ENCODE measurements at places on chromosomes 5 and 9. TPM values are rescaled to one million over a fixed set of nuclear protein-coding genes. Genes with fewer than 3 reads are reported as not detected.

DNA sequence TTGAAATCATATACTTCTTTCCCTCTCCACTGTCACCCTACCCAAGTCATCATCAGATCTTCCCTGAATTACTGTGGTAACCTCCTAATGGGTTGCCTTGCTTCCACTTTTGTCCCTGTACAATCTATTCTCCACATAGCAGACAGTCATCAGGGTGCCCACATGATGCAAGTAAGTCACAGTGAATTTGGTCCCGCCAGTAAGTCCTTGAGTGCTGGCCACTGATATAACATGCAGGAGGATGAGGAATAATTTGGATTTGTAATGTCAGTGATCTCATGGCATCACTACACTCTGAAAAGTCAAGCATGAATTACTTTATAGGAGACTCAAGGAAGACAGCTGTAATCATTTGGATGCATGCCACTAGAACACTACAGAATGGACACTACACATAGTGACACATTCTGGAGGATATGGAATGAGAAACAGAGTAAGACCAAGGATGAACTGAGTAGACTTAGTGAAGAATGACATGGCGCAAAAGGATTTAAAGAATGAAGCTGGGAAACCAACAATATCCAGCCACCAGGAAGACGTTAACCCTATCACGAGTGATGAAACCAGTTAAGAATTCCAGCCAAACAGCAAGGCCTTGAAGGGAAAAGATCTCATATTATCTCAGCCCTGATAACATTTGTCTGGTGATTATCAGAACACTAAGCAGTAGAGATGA, 28.6 kb downstream of the MARCHF3 start:
- no peak for DNase-seq

- no peak for DNase-seq
Observed at GRCh38 chr9:90909747-90910283, 108.2 kb downstream of the SYK start.

DNA sequence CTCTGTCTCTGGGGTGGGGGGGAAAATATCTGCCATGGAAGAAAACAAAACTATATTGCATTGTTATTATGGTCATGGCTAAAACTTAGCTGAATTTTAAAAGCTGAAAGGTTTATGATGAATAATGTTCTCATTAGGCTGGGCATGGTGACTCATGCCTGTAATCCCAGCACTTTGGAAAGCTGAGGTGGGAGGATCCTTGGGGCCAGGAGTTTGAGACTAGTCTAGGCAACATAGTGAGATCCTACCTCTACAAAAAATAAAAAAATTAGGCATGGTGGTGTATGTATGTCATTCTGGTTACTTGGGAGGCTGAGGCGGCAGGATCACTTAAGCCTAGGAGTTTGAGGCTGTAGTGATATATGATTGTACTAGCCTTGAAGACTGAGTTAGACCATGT, 44.5 kb downstream of the IPO11 start:
- no peak for DNase-seq

DNA sequence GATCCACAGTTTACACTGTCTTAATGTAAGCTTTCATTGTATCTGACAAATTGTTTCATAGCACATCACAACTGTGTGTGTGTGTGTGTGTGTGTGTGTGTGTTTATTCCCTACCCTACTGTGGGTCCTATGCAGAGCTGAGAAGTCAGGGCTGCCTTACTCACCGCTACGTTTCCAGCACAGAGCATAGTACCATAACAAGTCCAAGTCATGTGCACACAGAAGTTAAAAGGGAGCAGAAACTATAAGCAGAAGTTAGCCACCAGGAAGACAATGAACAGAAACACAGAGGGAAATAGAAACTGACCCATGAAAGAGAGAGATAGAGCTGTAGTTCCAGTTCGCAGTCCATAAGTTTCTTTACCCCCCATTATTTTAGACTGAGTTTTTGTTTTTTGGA, 38.2 kb upstream of the DMXL1 start:
- no peak for DNase-seq

GKAP1 gene
- 12.5 TPM for total RNA-seq

NR2F1 gene
- 35.3 TPM for total RNA-seq

- no peak for DNase-seq
Observed at GRCh38 chr5:97096846-97097245, 45.6 kb downstream of the LIX1 start.

TAF11L5 gene
- total RNA-seq, result not detected

DNA sequence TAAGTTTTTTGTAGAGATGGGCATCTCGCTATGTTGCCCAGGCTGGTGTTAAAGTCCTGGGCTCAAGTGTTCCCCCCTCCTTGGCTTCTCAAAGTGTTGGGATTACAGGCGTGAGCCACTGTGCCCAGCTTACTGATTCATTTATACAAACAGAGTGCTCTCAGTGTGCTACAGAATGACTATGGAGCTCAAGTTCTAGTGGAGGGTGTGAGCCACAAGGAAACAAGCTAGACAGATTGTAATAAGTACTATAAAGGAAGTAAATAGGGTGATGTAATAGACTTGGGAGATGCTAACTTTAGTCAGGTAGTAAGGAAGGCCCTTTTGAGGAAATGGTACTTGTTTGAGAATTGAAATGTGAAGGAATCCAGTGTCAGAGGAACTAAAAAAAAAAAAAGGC, 1.7 kb upstream of the TMEM267 start:
- DNase-seq, result no peak

MLANA gene
- total RNA-seq, result not detected

GRCh38 chr9:13568405-13568804, 288.9 kb upstream of the MPDZ start:
- DNase-seq, result no peak

DNA sequence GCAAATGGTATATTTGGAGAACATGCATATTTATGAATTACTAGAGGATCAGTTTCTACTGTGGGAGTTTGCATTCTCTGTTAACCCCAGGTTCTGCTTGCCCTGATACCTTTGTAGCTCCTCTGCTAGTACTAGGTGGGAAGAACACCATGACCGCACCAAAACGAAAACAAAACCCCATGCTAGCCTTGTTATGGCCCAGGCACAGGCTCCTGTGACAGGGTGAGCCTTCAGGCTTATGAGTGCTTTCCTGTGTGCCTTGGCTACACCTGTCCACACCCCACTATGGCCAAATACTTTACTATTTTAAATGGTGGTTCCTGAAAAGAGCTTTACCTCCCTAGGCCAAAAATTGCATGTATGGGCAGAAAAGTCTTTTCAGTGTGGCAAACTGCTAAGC, 94.8 kb downstream of the PPIC start:
- no peak for DNase-seq

- DNase-seq, result no peak
Observed at GRCh38 chr5:52888363-52888762, 100.6 kb downstream of the ITGA1 start.

DNA sequence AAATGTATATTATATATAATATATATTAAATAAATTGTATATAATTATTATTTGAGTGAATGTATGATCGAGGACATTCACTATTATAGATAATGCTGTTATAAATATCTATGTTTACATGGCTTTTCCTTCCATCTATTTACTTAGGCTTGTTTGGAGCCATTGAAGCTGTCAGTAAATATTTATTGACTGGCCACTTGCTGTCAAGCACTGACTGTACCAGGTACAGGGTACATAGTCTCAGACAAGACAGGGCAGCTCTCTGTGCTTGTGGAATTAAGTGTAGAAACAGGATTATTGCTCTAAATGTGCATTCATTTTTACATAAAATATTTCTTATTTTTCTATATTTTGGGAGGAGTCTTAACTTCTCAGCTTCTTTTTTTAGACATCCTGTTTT, 16.4 kb downstream of the FAXDC2 start:
- DNase-seq, result no peak

GRCh38 chr5:6708814-6709213, 4.4 kb upstream of the TENT4A start:
- no peak for DNase-seq

DNA sequence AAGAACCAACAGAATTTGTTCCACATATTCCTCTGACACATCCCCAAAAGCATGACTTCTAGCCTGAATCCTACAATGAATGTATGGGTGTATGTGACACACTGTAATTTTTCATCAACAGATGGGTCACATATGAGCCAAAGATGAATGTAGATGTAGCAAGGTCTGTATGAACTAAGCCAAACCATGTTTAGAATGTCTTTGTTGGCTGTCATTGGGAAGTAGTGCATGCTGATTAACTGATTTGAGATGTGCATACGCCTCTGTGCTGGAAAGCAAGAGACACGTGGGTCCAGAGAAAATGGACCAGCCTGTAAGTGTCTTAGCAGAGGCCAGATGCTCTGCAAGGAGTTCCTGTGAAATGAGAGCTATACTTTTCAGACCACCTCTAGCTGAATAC, 222.0 kb downstream of the COMMD10 start:
- DNase-seq, result no peak

RPS14 gene
- 2,461 TPM for total RNA-seq

DNA sequence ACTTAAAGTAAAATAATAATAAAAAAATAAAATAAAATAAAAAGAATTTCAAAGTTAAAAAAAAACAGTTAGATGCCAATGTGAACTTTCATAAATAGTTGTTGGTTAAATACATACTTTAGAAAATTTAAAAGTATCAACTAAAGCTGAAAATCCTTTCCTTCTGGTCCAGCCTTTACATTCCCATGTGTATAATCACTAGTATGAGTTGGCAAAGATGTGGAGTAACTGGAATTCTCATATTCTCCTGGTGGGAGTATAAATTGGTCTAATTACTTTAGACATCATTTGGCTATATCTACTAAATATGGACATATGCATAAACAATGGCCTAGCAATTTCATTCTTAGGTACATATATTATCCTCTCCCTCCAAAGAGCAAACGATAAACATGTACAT, 619.9 kb downstream of the PTPRD start:
- DNase-seq, result no peak

DNA sequence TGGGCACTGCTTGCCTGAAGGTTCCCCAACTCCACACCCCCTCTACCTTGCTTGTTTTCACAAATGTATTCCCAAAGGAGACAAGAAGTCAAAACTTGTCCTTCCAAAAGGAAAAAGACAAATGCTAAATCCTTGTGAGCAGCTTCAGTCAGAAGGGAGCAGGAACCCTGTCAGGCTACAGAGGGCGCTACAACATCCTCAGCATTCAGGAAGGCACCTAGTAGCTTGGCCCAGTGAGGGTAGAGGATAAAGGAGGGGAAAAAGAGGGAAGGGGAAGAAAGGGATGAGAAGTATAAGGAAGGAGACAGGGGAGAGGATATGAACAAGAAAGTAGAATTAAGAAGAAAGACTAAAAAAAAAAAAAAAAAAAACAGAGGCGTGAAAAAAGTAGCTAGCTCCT, 97.5 kb downstream of the MLLT3 start:
- no peak for DNase-seq

CA9 gene
- total RNA-seq, result 5.5 TPM

FBP2 gene
- not detected for total RNA-seq

- no peak for DNase-seq
Observed at GRCh38 chr9:27750566-27750965, 177.3 kb upstream of the C9orf72 start.

- DNase-seq, result peak; percentile 80
Observed at GRCh38 chr9:86099701-86100364, 475 bp upstream of the GOLM1 start.

PCDHA9 gene
- not detected for total RNA-seq

- no peak for DNase-seq
Observed at GRCh38 chr9:83582029-83582428, 40.9 kb upstream of the IDNK start.

BARHL1 gene
- not detected for total RNA-seq

- peak; percentile 86 for DNase-seq
Observed at GRCh38 chr5:118553662-118554061, 434.7 kb downstream of the DTWD2 start.

- DNase-seq, result no peak
Observed at GRCh38 chr5:86748538-86749105, 130.9 kb downstream of the COX7C start.

GRCh38 chr9:113562653-113563381, 99.3 kb downstream of the RGS3 start:
- no peak for DNase-seq

DNA sequence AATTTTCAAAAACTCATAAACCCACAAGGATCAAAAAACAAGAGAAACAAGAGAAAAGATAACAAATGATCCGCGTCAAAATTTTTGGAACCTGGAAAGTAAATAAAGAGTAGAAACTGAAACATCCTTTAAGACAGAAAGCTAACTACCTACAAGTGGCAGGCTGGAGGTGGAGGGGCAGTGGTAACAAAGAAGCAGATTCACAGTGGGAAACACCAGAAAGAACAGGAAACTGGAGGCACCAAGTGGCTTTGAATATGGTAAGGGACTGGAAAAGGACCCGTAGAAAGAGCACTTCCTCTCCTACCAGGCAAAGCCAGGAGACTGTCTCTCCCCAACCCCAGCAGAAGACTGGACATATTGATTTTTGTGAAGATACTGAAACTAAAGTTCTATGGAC, 100.6 kb upstream of the TARS1 start:
- DNase-seq, result no peak

DNA sequence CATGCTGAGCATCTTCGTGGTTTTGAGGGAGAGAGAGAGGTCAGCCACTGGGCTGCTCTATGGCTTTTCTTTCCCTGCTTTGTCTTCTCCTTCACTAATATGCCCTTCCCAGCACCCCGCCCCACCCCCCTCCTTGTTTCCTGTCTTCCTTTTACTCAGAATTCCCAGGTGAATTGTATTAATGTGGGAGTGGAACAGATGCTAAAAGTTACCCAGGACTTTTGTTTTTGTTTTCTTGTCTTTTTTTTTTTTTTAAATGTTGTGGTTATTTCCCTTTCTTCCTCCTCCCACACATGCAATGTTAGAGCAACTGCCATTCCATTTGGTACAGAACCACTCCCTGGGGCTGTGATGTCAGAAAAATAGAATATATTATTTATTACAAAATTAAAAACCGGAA, 442.7 kb upstream of the CD180 start:
- no peak for DNase-seq

DNA sequence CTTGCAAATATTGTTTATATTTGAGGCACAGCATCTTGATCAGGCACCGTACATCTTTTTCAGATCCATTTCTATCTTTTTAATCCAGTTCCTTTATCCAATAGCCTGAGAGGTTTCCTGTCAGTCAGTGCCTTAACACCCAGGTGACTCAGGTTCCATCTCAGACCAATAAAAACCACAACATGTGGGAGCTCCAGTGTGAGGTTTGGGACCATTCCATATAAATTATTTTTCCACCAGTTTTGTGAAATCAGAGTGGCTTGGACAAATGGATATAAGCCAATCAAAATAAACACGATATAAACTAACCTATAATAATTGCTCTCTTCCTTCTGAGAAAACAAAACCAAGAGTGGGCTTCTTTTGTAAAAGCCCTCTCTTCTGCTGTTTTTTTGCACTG, 351.3 kb downstream of the NTRK2 start:
- no peak for DNase-seq

GRCh38 chr5:142800776-142801494, 30.8 kb downstream of the ARHGAP26 start:
- DNase-seq, result no peak

GRCh38 chr9:99003308-99003707, 59.6 kb downstream of the COL15A1 start:
- peak; percentile 42 for DNase-seq
